ENCODE measurements at places on chromosomes 6 and 20. TPM values are rescaled to one million over a fixed set of nuclear protein-coding genes. Genes with fewer than 3 reads are reported as not detected.

HAO1 gene
- not detected for total RNA-seq

EPHA7 gene
- 0.34 TPM for total RNA-seq

RBBP8NL gene
- not detected for total RNA-seq

HUS1B gene
- 0.17 TPM for total RNA-seq

C6orf163 gene
- 0.34 TPM for total RNA-seq

Data from bronchus fibroblast of lung (primary cell).